H1 (cell line): ENCODE measurements at places on chromosomes 7 and 10. TPM values are rescaled to one million over a fixed set of nuclear protein-coding genes. Genes with fewer than 3 reads are reported as not detected.

GRCh38 chr10:86439544-86439943 is 72.9 kb upstream of the GRID1 start:
- no peak for DNase-seq

DNA sequence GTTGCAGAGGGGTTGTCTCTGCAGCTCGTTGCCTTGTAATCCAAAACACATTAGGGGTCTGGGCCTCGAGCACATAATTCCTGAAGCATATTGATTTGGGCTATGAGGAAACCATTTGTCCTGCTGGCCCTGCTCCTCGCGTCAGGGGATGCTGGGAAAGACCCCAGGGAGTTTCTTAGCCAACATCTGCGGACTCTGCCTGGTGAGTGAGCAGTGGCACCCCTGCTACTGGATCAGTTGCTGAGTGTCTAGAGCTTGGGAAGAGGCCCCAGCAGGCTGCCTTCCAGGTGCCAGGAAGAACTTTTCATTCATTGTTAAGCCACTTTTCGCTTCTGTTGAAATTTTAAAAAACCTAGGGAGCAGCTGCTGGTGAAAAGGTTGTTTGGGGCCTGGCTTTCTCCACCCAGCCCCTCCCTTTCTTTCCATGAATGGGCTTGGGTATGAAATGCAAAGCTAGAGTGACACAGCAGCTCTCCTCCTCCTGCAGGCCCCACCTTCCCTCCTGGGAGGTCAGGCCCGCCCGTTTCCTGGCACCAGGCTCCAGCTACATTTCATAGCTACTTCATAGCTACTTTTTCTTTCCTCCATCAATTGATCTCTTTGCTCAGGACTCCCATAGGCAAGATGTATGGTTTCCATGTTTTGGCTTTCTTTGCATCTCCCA is 26.8 kb downstream of the TACR2 start:
- DNase-seq: no peak

DNA sequence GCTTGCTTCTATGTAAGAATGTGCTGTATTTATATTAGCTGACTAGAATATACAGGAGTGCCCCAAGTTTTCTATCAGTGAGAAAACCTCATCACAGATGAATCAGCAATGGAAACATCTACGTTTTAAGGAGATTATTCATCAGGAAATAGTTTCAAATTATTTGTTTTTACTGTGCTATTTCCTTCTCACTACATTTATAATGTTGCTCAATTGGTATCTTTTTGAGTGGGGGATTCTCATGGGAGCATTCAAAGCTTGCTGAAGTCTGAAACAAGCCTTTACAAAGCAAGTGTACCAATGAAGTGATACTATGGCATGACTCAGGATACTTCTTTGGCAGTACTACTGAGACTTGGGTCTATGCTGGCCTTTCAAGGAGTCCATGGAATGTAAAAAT is 191.1 kb upstream of the SLC26A5 start:
- DNase-seq: no peak

GRCh38 chr10:21497177-21497807 is 28.2 kb downstream of the SKIDA1 start:
- DNase-seq: no peak

DNA sequence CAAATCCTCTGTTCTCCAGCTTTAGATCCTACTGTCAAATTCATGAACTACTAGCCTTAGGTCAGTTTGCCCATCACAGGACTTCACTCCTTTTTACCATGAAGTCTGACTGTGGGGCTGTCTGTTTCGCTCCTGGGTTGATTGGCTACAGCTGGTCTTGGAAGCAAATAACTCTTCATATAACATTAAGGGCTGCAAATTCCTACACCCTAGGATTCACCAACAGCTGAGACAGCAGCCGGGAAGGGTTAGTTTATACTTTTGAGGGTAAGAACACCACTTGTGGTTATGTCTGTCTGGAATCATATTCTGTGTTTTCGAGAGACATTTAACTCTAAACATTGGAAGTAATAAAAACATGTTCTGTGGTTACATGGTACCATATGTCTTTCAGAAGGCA is 55.9 kb upstream of the KIAA1217 start:
- DNase-seq: no peak

DNA sequence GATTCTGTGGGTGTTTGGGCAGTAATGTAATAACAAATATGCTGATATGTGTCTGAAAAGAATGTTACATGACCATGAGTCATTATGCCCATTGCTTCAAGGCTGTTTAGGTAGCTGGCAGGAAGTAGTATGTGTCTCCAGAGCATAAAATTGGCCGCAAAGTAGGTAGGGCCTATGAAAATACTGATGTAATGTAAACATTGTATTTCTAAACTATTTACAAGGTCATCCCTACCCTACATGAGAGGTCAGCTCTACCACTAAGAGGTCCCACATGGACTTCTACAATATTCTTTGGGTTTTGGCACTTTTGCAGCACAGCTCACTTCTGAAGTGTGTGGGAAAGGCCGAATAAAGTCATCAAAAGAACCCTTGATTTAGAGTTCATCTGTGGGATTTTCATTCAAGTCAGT is 301.9 kb downstream of the AHR start:
- no peak for DNase-seq

DNA sequence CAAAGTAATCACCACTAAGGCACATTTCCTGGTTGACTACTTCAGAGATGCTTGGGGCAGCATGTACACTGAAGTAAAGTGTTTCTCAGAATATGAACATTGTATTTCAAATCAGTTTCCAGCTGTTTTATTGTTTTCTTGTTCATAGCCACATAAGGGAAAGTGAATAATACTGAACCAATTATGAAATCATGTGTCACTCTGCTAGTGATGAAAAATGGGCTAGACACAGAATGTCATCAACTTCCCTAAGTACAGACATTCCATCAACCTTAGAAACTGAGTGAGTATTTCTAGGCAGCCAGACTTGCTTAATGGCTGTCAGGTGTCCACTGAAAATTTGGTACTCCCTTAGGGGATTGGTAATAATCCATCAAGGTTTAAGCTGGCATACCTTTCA is 603.5 kb downstream of the ARL4A start:
- DNase-seq: no peak

GRCh38 chr7:87391020-87391701 is 45.7 kb downstream of the CROT start:
- DNase-seq: no peak

- DNase-seq: no peak
These were observed 19.3 kb upstream of the TOMM7 start for GRCh38 chr7:22841954-22842353.

DNA sequence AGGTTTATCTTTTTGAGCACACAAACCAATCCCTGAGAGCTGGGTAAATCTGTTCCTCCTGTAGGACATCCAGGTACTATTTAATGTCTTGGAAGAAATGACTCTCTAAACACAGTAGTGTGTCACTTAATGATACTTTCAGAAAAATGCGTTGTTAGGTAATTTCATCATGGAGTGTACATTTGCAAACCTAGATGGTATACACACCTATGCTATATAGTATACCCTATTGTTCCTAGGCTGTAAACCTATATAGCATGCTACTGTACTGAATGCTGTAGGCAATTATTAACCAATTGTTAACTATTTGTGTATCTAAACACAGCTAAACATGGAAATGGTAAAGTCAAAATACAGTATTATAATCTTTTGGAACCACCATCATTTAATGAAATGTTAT is 10.1 kb downstream of the RUFY2 start:
- no peak for DNase-seq

- no peak for DNase-seq
These were observed 13.2 kb upstream of the ZNF488 start for GRCh38 chr10:47397256-47397655.

GRCh38 chr7:73443548-73444255 is 10.1 kb downstream of the FZD9 start:
- no peak for DNase-seq

- no peak for DNase-seq
These were observed 54.6 kb downstream of the TFAM start for GRCh38 chr10:58439632-58440364.

- DNase-seq: no peak
These were observed 22.6 kb upstream of the TSPAN13 start for GRCh38 chr7:16730937-16731336.

- DNase-seq: no peak
These were observed 228.0 kb downstream of the ELMO1 start for GRCh38 chr7:37220664-37221063.

- no peak for DNase-seq
These were observed 51.1 kb downstream of the TMEM209 start for GRCh38 chr7:130154131-130154500.

DNA sequence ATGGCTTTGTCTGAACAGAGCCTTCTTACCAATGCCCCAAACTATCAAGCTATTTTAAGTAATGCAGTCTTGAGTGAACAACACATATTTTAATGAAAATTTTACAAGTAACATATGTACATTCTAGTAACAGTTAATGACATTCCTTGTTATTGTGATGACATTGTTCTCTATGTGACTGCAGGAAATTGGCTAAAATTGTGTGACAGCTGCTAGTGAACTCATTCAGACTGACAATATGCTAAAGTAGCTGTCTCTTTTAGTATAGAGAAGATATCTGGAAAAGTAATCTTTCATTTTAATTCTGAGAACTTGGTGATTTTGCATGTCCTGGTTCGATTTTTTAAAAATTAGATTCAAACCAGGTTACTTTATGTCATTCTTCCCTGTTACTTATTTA is 259.8 kb upstream of the MAGI2 start:
- no peak for DNase-seq

- DNase-seq: no peak
These were observed 329.4 kb downstream of the TFEC start for GRCh38 chr7:115701141-115701540.

- no peak for DNase-seq
These were observed 34.3 kb upstream of the WNT16 start for GRCh38 chr7:121294448-121294992.

DNA sequence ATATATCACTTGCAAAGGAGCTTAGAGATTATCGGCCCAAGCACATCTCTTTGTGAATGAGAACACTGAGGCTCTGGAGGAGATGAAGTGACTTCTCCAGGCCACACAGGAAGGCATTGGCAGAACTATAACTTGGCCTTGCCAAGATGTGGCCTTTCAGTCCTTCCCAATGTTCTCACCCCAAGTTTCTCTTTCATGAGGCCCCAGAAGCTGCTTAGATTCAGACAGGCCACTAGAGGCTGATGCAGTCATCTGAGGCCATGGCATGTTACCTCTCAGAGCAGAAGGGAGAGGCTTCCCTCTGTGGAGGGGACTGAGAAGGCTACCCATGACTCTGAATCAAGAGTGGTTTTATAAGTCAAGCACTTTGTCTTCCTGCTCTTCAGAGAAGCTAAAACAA is 1003.7 kb downstream of the LRMDA start:
- no peak for DNase-seq

- no peak for DNase-seq
These were observed 19.8 kb downstream of the MCMBP start for GRCh38 chr10:119852822-119853221.

DNA sequence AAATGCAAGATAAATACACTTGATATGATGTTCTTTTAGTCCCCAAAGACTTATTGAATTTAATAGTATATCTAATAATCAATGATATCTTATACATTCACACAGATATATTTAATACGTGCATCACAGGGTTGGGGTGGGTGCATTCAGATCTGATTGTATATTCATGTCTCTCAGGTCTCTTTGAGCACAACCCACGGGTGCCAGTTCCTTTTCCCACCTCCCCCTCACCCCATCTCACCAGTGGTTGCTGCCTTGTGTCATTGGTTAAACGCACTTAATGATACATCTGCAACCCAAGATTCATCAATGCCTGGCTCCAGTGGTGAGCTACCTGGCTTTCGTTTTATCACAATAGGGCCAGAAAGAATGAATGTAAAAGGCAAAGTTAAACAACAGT is 6.2 kb downstream of the LRIT1 start:
- DNase-seq: no peak

DNA sequence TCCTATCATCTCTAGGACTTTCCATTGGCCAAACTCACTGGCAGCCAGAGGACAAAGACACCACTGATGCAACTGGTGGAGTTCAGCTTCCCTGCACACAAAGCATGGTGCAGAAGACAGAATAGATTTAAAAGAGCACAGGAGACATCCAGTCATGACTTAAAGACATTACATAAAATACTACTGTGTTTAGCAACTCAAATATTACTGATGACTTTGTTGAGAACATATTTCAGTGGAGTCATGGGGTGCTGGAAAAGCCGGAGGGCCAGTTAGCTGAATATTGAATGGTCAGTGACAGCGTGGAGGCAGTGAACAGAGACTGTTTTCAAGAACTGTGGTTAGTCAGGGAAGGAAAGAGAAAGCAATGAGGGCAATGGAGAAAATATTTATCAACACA is 296.3 kb upstream of the NRP1 start:
- no peak for DNase-seq

DNA sequence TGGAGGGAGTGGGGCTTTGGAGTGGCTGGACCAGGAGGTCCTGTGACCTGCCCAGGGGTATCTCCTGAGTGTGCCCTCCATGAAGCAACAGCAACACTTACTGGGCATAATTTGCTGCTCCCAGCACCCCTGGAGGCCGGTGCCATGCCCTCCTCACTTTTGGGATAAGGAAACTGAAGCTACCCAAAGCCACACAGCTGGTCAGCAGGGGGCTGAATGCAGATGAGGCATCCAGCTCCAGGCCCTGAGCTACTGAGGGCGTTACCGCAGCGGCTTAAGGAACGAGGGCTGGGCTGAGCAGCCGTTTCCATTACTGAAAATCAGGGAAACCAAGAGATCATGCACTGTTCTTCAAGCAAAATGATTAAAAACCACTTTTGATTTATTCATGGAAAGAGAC is 408.9 kb downstream of the GLRX3 start:
- DNase-seq: no peak

- no peak for DNase-seq
These were observed 20.6 kb upstream of the CDCA7L start for GRCh38 chr7:21966271-21966670.

GRCh38 chr7:69703099-69703498 is 104.8 kb downstream of the AUTS2 start:
- DNase-seq: no peak

- no peak for DNase-seq
These were observed 548.8 kb upstream of the KCND2 start for GRCh38 chr7:119724041-119724792.

- DNase-seq: no peak
These were observed 258.8 kb upstream of the TEX47 start for GRCh38 chr7:89054361-89054760.

Gene C7orf57
- total RNA-seq: 0.27 and 0.56 TPM in 2 replicates

Gene ZNF22
- 42.5 and 45.2 TPM in 2 replicates for total RNA-seq

Gene CFAP58
- 0.71 and 1.1 TPM in 2 replicates for total RNA-seq

Gene ZNF655
- total RNA-seq: 36.7 and 37.8 TPM in 2 replicates

Gene AKR1D1
- total RNA-seq: not detected in 2 replicates

Gene POLR2J2
- total RNA-seq: 7.7 and 7.9 TPM in 2 replicates
